Aorta (tissue), 5 donors: ENCODE measurements at places on chromosomes 4 and X. TPM values are rescaled to one million over a fixed set of nuclear protein-coding genes. Genes with fewer than 3 reads are reported as not detected.

- no peak for DNase-seq
These were observed 56.0 kb downstream of the NCAPG start for GRCh38 chr4:17866810-17867209.

GRCh38 chrX:4570151-4570550 is 856.7 kb upstream of the PRKX start:
- no peak for DNase-seq

GAGE12E gene
- not detected for total RNA-seq

DNA sequence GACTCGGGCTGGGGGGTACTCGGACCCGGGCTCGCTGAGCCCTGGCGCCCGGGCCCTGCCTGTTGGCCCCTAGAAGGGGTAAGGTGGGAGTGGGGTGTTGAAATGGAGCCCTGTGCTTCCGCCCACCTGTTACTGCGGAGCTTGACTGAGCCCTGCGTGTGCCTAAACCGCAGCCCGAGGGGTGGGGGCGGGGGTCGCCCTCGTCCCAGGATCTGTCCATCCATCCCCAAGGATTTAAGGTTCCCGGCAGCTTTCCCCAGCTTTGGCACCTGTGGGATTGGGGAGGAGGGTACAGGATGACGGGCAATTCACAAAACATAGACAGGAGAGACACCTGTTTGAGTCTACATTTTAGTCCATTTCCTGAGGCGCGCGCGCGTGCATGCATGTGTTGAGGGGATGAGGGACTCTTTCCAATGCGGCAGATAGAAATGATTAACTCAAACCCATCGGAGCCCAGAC is 779 bp downstream of the GABRQ start:
- no peak for DNase-seq

DNA sequence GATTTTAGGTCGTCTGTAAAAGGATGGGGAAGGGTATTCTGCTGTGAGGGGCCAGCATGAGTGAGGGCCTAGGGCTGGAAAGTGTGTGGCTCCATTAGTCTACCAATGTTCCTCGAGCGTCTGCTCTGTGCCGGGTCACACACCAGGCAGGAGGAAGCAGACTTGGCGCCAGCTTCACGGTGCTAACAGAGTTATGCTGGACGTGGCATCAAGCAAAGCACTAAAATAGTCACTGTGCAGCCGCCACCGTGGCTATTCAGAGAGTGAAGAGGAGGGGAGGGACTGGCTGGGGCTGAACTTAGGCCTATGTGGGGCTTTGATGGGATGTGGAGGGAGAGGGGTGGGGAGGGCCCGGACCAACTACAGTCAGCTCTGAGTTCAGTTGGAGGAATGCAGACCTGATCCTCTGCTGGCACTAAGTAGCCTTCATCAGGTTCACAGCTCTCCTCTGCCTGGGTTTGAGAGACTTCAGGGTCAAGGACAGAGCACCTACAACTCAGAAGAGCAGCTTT is 83.9 kb upstream of the MSX1 start:
- DNase-seq, result no peak

REELD1 gene
- total RNA-seq, result 0.63 TPM

DNA sequence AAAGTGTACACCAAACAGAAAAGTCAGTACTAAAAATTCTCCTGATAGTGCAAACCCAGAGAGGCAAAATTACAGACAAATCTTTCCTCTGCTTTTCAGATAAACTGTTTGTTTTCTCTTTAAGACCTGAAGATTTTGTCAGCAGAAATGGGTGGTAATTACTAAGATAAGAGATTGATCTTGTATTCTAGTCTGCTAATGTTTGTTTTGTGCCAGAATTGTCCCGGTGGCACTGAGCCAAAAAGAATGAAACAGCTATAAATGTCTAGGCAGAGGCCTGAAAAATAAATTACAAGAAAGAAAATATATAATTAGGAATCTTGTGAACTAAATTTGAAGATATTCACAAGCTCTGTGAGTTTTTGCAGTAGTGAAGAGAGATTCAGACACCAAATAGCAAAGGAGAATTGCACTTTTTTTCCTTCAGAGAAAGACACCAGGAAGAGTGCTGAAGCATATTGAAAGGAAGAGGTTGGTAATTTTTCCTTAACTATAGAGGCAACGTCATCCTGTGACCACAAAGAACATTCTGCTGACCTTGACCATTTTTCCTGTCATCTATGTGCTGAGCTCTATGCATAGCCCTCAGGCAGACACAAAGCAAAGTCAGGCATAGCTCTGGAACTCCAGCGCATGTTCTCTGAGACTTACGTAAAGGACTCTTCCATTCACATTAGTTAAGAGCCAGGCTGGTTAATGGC is 314.5 kb upstream of the RASGEF1B start:
- DNase-seq, result no peak

WNK3 gene
- 6.2 TPM for total RNA-seq

GAGE12J gene
- not detected for total RNA-seq

EPHA5 gene
- 0.10 TPM for total RNA-seq

GRCh38 chr4:69026974-69027373 is 69.3 kb upstream of the UGT2B7 start:
- DNase-seq, result no peak

DNA sequence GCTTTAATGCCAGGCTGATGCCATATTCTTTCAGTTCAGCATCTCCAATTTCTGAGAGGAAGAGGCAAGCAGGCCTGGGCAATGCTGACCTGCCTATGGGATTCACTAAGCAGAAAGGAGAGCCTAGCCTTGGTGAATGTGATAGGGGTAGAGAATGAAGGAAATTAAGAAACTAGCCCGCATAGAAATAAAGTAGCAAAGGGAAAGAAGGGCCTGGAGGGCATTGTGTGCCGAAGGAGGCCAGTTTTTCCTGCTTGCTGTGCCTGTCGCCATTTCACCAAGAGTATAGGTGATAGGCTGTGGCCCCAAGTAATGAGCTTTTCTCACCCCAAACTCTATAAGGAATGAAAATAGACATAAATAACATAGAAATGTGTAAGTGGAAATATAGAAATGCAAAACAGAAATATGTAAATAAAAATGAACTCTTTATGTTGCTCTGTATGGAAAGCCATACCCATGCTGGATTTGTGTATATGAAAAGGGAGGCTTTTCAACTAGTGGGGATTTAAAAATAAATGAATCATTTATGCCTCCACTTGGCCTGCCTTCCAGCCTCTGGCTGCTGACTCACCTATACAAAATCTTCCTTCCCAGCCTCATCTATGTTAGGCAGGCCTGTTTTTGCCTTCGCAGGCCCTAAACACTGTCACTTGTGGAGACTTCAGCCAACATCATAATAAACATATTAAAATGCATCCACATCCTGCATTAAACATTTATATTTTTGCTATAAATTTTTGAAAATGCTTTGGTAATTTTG is 5.1 kb upstream of the OCRL start:
- DNase-seq, result no peak

GRCh38 chr4:78081541-78081940 is 24.4 kb downstream of the FRAS1 start:
- DNase-seq, result no peak

DNA sequence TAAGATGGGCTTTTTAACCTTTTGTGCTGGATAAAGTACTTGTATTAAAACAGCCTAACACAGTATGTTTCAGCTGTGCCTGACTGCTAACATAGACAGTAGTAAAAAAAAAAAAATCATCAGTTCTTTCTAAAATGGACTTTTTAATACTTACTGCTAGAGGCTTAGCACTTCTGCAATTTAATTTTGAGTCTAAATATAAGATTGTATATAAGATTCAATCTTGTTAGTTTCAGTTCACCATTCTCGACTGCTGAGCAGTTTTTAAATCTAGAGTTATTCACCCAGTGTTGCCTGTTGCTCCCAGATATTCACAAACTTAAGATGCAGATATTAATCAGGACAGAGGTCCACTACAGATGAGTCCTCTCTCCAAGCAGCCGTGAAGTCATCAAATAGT is 6.8 kb downstream of the PLA2G12A start:
- DNase-seq, result no peak

DNA sequence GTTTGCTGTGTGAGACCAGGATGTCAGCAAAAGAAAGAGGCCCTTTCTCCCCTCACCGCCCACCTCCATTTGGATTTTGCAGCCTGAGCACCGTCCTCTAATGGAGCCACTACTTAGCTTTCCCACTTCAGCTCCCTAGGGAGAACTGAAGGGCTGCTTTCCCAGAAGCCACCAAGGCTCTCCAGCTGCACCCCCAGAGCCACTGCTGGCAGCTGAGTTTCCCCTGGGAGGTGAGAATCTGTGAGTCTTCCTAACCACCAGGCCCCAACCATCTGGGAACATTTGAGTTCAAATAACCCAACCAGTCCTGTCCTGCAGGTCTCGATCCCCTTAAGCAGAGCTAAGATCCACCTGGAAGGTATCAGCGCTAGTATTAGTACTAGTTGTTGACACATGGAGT is 173.1 kb upstream of the USP9X start:
- no peak for DNase-seq

DNA sequence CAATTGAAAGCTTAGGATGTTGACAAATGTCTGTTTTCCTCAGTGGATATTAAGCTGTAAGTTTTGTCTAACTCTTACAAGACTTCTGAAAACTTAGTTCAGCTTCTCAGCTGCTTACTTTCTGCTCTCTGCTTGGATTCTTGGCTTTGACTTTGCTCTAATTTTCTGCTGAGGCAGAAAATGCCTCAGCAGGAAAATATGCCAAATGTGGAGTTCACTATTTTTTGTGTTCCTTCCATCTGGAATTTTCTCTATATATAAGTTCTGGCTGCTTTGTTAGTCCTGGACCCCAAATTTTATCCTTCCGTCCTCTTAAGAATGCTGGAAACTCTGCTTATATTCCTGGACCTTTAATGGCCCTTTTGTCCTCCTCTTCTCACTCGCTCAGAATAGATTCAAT is 352.6 kb upstream of the NWD2 start:
- DNase-seq, result no peak

SH3RF1 gene
- 27.3 TPM for total RNA-seq

GRCh38 chr4:144356941-144357381 is 216.4 kb upstream of the GYPA start:
- DNase-seq, result no peak

DNA sequence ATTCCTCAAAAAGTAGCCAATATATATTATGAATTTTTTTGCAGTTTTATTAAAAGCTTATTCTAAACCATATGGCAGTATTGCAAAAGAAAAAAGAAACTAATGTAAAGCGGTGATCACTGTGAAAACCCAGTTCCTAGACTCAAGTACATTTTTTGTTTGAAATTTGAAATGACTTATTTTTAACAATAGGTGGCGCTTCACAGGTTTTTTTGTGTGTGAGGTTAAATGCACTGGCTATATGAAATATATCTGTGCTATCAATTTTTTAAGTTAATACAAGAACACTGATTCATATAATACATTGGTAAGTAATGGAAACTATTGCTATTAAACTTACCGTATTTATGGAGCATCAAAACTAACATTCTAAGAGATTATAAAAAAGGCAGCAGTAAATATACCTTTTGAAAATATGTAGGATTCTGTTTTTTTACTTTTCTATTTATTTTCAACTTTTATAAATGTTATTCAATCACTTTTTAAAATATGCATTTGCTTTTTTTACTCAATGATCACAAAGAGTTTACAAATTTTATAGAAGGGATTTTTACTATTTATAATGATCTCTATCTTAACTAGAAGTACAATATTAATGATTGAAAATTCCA is 5.6 kb upstream of the SPRY1 start:
- no peak for DNase-seq

- no peak for DNase-seq
These were observed 197.9 kb downstream of the ANKRD50 start for GRCh38 chr4:124514588-124514987.

DNA sequence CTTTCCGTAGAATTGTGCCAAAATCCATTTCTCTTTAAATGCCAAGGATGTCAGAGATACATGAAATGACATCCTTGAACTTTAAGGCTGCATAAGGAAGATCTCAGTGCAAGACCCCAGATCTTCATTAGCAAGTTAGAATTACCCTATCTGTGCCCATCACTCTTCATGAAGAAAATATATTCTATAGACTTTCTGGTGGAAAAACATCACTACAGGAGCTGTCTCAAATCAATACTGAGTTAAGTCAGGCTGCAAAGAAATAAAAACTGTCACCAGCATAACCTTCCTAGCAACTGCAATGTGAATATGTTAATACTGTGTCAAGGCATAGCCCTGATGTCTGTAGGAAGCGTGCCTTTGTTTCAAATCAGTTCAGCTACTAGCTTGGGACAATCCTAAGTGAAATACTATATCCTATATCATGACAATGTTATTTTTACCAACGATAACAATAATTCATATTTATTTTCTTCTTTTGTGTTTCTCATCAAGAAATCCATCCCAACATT is 173.3 kb downstream of the TBCK start:
- DNase-seq, result no peak

DNA sequence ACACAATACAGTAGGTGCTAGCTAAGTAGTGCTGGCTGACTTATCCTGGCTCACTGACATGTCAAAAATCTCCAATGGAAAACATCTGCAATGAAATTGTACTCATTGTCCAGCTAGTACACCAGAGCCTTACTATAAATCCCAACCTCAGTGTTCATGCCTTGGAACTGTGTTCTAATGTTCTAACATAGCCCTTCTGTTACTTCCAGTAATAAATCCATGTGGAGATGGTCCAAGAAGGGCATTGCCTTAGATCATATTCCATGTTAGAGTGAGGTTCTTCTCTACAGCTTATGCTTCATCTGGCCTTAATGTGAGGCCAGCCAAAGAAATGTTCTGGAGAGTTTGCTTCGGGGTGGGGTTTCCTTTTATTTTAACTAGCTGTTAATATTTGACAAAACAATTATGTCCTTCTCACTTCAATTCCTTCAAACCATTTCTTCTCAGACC is 25.1 kb downstream of the ENOX2 start:
- DNase-seq, result no peak

UGT2B10 gene
- not detected for total RNA-seq

GRCh38 chr4:180542445-180543100 is 1700.6 kb upstream of the TENM3 start:
- no peak for DNase-seq

DNA sequence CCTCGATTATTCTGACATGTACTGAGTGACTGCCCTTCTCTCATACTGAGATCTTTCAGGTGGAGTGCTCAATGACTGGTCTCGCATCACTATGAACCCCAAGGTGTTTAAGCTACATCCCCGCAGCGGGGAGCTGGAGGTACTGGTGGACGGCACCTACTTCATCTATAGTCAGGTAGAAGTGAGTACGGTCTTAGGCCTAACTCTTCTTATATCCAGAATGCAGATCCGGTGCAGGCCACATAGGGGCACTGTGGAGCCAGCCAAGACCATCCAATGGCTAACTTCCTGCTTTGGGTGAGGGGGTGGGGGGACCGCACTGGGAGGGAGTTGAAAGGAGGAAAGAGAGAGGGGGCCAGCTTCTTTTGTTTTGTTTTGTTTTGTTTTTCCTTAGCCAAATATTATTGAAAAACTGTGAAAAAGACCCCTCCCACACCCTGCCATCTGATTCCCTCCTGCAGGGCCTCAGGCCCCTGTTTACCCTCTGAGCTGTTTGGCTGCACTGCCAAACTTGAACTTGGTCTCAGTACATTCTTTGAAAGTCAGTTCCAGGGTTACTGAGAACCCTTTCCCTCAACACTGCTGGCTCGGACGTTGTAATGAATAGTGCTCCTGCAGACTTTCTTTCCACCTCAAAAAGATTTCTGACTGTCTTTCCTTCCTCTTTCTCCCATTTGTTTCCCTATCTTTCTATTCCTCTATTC is 16.2 kb downstream of the AWAT2 start:
- DNase-seq, result no peak
